ENCODE measurements at places on chromosomes 6 and 20.

DNA sequence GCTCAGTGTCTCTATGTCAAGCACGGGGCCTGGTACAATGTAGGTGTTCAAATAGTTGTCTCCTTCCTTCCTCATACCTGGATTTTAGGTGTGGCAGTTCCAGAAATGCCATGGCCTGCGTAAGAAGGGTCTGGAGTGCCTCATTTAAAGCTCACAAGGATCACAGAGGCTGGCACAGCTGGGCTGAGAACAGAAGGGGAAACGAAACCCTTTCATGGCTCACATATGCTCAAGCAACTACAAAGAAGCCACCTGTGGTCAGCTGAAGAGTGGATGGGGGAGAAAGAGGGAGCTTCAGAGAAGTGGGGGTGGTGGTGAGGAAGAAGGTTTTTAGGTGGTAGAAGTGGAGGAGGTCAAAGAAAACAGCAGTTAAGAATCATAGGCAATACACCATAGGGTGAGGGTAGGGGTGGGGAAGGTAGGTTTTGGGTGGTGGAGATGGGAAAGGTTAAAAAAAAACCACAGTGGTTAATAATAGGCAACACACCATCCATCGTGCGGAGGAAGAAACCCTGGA, 17.0 kb upstream of the TOP1 start:
- DNase-seq: no peak

GRCh38 chr6:113570641-113571040, 286.5 kb upstream of the MARCKS start:
- DNase-seq: no peak

DNA sequence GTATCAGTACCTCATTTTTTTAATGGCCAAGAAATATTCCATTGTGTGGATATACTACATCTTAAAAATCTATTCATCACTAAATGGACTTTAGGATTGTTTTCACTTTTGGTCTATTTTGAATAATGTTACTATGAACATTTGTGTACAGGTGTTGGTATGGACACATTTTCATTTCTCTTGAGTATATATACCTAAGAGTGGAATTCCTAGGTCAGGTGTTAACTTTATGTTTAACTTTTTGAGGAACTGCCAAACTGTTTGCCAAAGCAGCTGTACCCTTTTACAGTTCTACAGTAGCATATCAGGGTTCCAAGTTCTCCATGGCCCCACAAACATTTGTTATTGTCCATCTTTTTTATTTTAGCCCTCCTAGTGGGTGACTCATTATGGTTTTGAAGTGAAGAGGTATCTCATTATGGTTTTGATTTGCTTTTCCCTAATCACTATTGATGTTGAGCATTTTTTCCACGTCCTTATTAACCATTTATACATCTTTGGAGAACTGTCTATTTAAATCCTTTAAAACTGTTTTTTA, 28.2 kb downstream of the DSTN start:
- no peak for DNase-seq

- no peak for DNase-seq
Observed at GRCh38 chr20:36061754-36062153, 92.8 kb upstream of the EPB41L1 start.

Measured in hematopoietic multipotent progenitor cell treated with erythropoietin and hydrocortisone succinate and interleukin-3 and kit ligand, for 4 days (in vitro differentiated cells).